Fibroblast of skin of back (primary cell): ENCODE measurements at places on chromosomes 13 and 19.

DNA sequence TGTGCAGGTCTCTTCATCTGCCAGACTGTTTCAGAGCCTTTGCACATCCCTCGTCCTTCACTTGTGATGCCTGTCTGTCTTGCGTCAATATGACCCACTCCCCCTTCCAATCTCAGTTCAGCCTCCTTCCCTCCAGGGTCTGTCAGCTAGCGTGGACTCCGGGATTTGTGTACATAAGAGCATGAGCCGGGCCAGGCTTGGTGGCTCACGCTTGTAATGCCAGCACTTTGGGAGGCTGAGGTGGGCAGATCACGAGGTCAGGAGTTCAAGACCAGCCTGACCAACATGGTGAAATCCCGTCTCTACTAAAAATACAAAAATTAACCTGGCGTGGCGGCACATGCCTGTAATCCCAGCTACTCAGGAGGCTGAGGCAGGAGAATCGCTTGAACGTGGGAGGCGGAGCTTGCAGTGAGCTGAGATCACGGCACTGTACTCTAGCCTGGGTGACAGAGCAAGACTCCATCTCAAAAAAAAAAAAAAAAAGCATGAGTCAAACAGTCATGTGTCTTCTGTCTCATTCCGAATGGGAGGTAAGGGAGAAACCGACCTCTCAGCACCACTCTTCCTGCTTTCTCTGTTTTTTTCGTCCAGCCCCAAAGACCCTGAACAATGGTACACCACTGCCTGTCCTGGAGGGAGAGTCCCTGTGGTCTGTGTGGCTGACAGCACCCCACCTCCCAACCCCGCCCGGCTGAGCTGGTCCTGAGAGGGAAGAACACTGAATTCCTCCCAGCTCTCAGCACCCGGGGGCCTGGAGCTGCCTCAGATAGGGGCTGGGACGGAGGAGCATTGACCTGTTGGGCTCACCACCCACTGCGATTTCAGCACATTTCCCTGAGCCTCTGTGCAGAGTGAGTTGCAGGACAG is 2.4 kb upstream of the SIGLEC9 start:
- no peak for DNase-seq

- DNase-seq = no peak
These were observed 65.2 kb downstream of the MICU2 start for GRCh38 chr13:21538753-21539152.

GRCh38 chr13:49776871-49777270 is 15.6 kb downstream of the KPNA3 start:
- DNase-seq = peak; percentile 41

DNA sequence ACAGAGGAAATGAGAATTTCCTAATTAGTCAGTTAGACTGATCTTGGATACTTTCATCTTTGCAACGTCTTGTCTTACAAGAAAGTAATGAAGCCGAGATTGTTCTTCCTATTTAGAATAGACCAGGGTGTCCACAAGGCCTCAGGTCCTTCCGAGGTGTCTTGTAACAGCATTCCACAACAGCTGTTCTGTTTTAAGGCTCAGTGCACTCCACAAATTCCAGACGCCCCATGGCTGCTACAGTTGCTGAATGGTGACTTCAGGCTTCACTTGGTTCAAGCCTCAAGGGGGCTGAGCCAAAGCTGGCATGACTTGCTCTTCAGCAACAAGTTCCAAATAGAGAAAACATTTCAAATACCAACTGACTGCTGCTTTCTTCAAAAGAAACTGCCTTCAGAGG is 143.4 kb downstream of the SHISA2 start:
- DNase-seq = peak; percentile 11

GRCh38 chr19:4345342-4346019 is 2.1 kb downstream of the MPND start:
- no peak for DNase-seq

GRCh38 chr13:45120967-45121831 is 889 bp downstream of the GTF2F2 start:
- peak; percentile 9 for DNase-seq

DNA sequence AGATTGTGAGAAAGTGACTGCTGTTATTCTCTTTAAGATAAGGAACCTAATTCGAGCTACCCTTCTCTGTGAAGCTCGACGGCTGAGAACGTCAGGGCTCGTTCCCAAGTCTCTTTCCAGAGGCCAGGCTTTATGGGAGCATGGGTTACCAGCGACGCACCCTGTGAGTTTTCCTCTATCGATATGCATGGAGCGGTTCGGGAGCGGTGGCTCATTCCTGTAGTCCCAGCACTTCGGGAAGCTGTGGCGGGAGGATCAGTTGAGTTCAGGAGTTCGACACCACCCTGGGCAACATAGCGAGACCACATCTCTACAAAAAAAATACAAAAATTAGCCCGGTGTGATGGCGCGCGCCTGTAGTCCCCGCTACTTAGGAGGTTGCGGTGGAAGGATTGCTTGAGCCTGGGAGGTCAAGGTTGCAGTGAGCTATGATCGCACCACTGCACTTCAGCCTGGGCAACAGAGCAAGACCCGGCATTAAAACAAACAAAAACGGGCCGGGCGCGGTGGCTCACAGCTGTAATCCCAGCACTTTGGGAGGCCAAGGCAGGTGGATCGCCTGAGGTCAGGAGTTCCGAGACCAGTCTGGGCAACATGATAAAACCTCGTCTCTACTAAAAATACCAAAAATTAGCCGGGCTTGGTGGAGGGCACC is 681 bp upstream of the ZNF606 start:
- no peak for DNase-seq

- DNase-seq = peak; percentile 90
These were observed at the start of gene NFIC for GRCh38 chr19:3365836-3366752. Gene NFIC, plus strand, starts transcription at chr19:3366583. Its CDS starts 54 bp downstream, at chr19:3366637.

DNA sequence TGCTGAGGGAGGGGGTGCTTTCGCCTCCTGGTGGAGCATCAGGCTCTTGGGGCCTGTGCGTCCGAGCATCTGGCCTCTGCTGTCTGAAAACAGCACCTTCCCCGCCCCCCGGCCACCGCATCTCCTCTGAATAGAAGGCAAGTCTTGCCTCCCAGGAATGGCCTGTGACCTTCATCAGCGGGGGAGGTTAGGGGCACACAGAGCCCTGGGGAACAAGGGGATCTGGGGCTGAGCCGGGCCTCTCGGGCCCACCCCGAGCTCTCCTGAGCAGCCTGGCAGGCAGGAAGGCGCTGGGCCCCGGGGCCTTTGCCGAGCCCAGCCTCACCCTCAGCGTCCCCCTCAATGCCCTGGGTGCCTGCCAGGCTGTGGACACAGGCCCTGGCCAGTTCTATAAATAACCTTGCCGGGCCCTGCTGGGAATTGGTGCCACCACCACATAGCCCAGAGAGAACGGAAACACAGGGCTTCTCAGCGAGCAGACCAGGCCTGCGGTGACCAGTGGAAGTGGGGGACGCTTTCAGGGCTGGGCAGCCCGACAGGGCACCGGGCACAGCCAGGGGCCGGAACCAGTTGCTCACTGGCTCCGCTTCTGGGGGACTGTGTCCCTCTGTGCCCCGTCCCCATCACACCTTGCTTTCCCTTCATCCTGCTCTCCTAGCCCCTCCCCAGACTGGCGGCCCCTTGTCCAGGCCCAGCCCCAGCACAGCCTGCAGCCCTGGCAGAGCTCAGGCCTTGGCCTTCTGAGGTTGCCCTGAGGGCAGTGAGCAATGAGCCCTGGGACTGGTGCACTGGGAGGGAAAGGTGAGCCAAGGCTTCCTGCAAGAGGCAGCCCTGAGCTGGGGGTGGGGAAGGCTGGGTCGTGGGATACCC is 9.5 kb downstream of the STK11 start:
- no peak for DNase-seq

DNA sequence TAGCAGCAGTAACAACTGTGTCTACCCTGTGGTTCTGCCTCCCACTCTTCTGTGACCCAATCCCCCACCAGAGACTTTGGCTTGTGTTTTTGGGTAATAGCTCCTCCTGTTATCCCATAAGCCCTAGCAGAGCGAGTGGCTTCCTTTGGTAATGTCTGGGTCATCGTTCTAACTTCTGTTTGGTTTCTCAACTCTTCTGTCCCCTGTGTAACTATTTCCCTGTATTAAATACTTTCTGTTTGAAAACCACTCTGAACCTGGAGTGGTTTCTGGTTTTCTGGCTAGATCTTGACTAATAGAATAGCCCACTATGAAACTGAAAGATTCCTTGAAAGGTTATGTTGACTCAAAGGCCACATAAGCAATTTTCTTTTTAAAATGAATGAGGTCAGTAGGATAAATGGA is 350.0 kb downstream of the DCT start:
- DNase-seq = no peak
